ENCODE measurements at places on chromosomes 1 and 21. TPM values are rescaled to one million over a fixed set of nuclear protein-coding genes. Genes with fewer than 3 reads are reported as not detected.

GRCh38 chr1:76679534-76680152 is 187.6 kb upstream of the ST6GALNAC5 start:
- no peak overlapping the region for H3K27ac ChIP-seq
- no peaks in the 10 kb centered on the region for H3K27me3 ChIP-seq
- H3K4me1 ChIP-seq: no peaks in the 10 kb centered on the region

DNA sequence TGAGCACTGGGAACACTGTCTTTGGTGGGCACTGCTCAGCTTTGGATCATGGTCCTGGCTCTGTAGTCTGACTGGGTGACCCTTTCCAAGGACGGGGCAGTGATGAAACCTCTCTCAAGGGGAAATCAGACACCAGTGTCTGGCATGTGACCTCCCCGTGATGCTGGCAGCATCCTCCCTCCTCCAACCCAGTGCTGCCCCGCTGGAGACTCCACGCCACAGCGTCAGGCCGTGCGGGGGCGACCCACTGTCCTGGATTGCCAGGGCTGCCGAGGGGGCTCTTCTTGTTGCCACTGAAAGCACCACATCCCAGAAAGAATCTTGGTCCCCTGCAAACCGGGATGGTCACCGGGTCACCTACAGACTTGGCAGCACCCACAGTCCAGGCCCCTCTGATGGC is 146.4 kb upstream of the ARHGEF16 start:
- no peaks in the 10 kb centered on the region for H3K36me3 ChIP-seq
- no peak overlapping the region for H3K4me3 ChIP-seq
- no peak overlapping the region for H3K27ac ChIP-seq
- no peak for DNase-seq
- no peaks in the 10 kb centered on the region for H3K4me1 ChIP-seq
- peaks cover 5% of the 10 kb centered on the region for H3K27me3 ChIP-seq

DNA sequence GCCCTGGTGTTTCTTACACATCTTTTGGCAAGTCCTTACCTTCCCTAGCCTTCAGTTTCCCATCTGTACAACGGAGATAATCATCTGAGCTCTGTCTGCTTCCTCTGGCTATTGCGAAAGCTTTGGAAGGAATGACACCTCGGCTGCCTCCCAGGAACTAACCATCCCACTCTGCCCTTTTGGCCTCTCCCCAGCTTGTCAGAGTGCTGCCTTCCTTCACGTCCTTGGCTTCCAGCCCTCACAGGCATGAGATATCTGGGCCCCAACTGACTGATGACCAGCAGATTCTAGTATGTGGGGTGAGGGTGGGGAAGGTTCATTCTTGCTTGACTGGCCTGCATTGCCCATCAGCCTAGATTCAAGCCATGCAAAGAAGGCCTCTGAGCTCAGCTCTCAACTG is 253.1 kb upstream of the FGGY start:
- no peaks in the 10 kb centered on the region for H3K27me3 ChIP-seq
- H3K27ac ChIP-seq: peak overlapping the region; percentile 17
- no peak for DNase-seq
- no peaks in the 10 kb centered on the region for H3K36me3 ChIP-seq

Gene S100A1
- not detected for total RNA-seq

- peak overlapping the region; percentile 78 for H3K4me3 ChIP-seq
- H3K4me1 ChIP-seq: peaks cover 11% of the 10 kb centered on the region
- H3K36me3 ChIP-seq: no peaks in the 10 kb centered on the region
- H3K27me3 ChIP-seq: peaks cover 25% of the 10 kb centered on the region
These were observed 367 bp downstream of the WNT2B start for GRCh38 chr1:112509005-112509659.

DNA sequence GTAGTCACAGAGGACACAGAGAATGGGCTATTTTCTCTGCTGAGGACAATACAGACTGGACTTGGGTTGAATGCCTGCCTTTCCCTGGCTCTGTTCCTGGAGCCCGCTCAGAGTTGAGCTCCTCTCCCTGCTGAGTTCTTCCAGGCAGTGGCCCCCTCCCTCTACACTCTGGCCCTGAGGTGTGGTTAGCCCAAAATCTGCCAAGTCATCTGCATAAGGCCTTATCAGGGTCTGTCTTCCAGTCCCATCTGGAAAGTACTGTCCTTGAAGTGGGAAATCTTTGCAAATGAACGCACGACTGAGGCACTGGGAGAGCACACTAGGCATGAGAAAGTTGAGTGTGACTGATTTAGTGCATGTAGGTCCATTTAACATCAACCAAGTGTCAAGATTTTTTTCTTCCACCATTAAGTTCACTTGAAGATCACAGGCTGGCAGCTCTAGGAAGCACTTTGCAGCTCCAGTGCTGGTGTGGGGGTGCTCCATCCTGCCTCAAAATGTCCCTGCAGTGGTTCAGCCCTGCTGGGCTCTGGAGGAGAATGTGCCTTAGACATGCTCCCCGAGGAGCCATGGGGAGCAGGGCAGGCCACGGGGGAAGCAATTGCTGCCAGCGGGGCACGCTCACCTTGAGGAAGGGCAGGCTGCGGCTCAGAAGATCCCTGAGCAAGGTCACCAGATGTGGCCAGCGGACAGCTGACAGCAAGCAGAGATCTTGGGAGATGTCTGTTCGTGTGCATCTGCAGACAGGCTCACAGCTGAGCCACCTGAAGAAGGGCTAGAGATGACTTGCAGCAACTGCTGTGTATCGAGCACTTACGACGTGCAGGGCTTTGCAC is 41.5 kb downstream of the IER5 start:
- no peak overlapping the region for H3K4me3 ChIP-seq
- DNase-seq: no peak
- H3K36me3 ChIP-seq: no peaks in the 10 kb centered on the region
- peaks cover 22% of the 10 kb centered on the region for H3K4me1 ChIP-seq
- peak overlapping the region; percentile 54 for H3K27ac ChIP-seq
- no peaks in the 10 kb centered on the region for H3K27me3 ChIP-seq
